ENCODE measurements at places on chromosomes 6 and 20.
A peak's percentile ranks its signal among the peaks of the same experiment; 100 is the strongest.

- no peak for DNase-seq
These were observed 6.7 kb upstream of the LCA5 start for GRCh38 chr6:79543886-79544285.

- no peak for DNase-seq
These were observed 55.5 kb upstream of the MYO6 start for GRCh38 chr6:75693534-75693933.

- DNase-seq: no peak
These were observed at the start of gene C2 for GRCh38 chr6:31927242-31927862. C2 (plus strand) TSS chr6:31927717; CDS start chr6:31927753, 36 bp downstream.

DNA sequence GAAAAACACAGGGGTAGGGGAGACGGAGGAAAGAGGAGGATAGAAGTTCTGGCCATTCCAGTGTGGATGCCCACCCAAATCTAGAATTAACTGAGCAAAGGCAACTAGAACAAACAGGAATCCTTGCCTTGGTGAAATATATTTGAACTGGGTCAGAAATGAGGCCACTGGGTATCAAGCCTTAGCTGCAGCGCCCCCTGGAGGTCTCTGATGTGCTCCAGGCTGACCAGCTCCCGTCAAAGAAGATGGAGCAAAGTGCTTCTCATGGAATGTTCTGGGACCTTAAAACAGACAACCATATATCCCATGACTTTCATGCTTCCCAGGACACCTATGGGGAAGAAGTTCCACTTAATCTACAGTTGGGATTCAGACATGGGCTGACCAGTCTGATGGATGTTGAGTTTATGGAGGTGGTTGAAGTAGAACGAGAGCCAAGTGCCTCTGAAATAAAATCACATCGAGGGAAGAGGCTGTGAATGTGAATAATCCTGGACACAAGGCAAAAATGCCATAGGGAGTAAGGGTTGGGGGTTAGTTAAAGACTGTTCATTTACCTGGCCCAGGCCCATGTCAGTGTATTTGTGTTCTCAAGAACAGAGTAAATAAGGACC lies 50.4 kb downstream of the HLA-DPB1 start:
- DNase-seq: peak; percentile 88

GRCh38 chr6:11824986-11825385 lies 46.4 kb upstream of the ADTRP start:
- peak; percentile 62 for DNase-seq

GRCh38 chr6:105345506-105345905 lies 57.4 kb downstream of the PREP start:
- DNase-seq: no peak

- no peak for DNase-seq
These were observed 26.3 kb downstream of the PM20D2 start for GRCh38 chr6:89172131-89172530.

DNA sequence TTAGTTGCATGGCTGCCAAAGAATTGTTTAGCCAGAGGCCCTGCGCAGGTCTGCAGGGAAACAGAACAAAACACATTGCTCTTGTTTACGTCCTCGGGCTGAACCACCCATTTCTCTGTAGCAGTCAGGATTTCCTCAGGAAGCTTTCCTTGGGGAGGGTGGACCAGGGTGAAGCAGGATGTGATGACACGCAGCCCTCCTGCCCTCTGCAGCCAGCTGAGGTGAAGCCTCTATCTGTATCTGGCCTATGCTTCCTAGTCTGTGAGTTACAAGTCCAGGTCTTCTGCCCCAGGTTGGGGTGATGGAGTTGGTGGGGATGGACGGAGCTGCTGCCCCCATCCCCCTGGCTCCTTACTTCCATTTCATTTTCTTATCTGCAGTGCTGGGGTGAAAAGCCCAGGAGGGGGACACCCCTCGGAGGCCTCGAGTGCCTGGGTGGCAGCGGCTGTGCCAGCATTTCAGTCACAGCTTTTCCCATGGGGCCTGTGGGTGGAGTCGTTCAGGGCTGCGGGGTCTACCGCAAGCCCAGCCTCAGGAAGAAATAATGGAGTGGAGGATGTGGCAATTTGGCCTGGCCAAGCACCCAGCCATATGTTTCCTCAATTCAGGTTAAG lies 24.9 kb downstream of the SASH1 start:
- peak; percentile 74 for DNase-seq

- no peak for DNase-seq
These were observed 329.0 kb downstream of the GJA1 start for GRCh38 chr6:121764493-121764892.

- no peak for DNase-seq
These were observed 228.1 kb upstream of the CITED2 start for GRCh38 chr6:139602577-139602976.

- no peak for DNase-seq
These were observed 50.7 kb upstream of the UTRN start for GRCh38 chr6:144234399-144234798.

DNA sequence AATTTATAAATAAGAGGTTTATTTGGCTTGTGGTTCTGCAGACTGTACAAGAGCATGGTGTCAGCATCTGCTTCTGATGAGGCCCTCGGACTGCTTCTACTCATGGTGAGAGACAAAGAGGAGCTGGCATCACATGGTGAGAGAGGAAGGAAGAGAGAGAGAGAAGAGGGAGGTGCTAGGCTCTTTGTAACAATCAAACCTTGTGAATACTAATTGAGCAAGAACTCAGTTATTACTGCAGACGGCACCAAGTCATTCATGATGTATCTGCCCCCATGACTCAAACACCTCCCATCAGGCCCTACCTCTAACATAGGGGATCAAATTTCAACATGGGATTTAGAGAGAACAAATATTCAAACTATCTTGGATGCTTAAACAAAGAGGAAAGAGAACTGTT lies 6.3 kb upstream of the SIRPG start:
- DNase-seq: peak; percentile 65
